ENCODE measurements at places on chromosomes 3 and 15. TPM values are rescaled to one million over a fixed set of nuclear protein-coding genes. Genes with fewer than 3 reads are reported as not detected.

The CLSTN2 gene
- 0.04 TPM for total RNA-seq

The TMOD3 gene
- total RNA-seq: 43.3 TPM

The RASGRF1 gene
- total RNA-seq: 0.13 TPM

The NLGN1 gene
- total RNA-seq: not detected

The ZNF620 gene
- total RNA-seq: 1.8 TPM

The FRMD4B gene
- total RNA-seq: 0.85 TPM
